Hematopoietic multipotent progenitor cell treated with erythropoietin and hydrocortisone succinate and interleukin-3 and kit ligand, for 4 days (in vitro differentiated cells): ENCODE measurements at places on chromosomes 11 and 22.

DNA sequence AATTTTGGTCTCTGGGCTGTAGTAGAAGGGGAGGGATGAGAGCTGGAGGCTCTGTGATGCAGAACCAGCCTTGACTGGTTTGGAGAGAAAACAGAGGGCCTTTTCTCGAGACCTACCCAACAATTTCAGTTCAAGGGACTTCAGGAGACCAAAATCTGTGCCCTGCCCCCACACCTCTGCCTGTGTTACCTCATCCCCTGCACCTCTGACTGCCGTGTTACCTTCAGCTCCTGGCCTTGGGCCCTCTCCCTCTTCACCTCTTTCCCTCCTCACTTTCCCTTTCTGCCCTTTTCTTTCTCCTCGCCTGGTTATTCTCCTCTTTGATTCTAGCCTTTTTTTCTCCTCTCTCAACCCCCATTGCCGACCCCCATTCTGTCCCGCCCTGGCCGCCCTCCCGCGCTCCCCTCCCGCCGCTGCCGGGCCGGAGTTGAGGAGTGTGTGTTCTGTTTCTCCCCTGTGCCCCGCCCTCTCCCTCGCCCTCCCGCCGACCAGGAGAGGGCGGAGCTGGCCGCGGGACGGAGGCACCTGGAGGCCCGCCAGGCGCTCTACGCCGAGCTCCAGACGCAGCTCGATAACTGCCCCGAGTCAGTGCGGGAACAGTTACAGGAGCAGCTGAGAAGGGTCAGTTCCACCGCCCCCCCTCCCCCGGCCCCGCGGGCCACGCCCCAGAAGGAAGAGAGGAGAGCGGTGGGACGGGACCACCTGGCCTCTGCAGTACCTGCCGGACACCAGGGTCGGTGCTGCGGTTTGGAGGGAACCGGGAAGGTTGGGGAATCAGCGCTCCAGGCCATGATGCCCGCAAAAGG, 27.2 kb downstream of the PHLDB1 start:
- peak; percentile 50 for DNase-seq

- DNase-seq: no peak
Observed at GRCh38 chr11:130076778-130077481, 7.2 kb downstream of the APLP2 start.

- peak; percentile 92 for DNase-seq
Observed at GRCh38 chr22:28442264-28442710, 237.4 kb downstream of the TTC28 start.

GRCh38 chr11:44282620-44283019, 27.3 kb downstream of the ALX4 start:
- no peak for DNase-seq

GRCh38 chr11:59223611-59224010, 10.9 kb upstream of the MPEG1 start:
- DNase-seq: no peak

- DNase-seq: no peak
Observed at GRCh38 chr11:117016747-117017146, 81.5 kb downstream of the SIK3 start.

DNA sequence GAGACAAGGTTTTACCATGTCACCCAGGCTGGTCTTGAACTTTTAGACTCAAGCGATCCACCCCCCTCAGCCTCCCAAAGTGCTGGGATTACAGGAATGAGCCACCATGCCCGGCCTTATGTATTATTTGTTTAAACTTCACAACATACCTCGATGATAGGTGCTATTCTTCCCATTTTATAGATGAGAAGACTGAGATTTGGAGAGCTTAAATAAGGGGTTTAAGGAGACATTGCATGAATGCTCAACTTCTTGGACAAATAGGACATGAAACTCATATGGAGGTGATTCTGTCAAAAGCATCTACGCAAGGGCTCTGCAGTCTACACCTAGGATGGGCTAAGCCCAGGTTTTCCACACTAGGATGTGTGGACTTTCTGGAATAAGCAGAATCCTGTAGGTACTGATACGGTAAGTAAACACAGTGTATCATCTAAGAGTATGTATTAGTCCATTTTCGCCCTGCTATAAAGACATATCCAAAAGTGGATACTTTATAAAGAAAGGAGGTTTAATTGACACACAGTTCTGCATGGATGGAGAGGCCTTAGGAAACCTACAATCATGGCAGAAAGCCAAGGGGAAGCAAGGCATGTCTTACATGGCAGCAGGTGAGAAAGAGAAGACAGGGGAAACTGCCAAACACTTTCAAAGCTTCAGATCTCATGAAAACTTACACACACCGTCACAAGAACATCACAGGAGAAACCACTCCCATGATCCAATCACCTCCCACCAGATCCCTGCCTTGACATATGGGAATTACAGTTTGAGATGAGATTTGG, 62.8 kb upstream of the CAPRIN1 start:
- DNase-seq: no peak

- peak; percentile 48 for DNase-seq
Observed at GRCh38 chr11:111258046-111258445, 12.5 kb downstream of the POU2AF2 start.

DNA sequence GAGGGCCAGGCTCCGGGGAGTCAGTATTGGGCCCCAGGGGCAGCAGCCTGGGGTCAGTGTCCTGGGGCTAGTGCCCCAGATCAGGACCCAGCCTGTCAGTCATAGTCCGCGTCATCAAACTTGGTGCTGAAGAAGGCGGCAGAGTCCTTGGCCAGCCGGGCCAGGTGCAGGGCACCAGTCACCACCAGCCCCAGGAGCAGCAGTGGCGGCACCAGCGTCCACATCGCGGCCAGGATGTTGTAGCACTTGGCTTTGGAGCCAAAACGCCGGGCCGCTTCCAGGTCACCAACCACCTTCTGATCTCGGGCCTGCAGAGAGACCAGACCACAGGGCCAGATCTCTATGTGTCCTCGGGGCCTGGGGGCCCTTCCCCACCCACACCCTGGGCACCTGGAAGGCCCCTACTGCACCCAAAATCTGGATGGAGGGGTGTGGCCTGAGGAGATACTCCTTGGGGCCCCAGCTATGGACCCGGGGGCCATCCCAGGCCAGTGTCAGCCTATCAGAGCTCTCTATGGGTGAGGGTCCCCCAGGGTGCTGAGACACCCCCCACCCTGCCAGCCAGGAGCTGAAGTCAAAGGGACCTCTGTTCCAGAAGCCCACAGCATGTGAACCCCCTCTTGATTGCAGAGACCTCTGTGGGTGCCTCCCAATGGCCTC, 790 bp downstream of the IFITM5 start:
- DNase-seq: no peak

GRCh38 chr11:73359341-73359740, 16.9 kb upstream of the RELT start:
- no peak for DNase-seq

DNA sequence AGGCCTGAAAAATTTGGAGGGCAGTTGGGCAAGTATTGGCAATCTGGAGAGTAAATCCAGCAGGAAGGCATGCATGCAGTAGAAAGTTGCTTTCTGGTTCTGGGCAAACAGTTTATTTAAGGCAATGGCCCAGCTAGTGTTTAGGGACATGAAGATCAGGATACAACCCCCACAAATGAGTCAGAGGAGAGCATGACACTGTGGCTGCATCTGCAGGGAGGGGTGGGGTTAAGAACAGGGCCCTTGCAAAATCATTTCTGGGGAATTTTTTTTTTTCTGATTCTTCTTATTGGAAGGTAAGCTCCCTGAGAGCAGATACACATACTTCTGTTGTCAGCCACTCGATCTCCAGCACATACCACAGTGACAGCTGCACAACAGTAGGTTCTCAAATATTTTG, 61.1 kb downstream of the FDX1 start:
- DNase-seq: peak; percentile 19

DNA sequence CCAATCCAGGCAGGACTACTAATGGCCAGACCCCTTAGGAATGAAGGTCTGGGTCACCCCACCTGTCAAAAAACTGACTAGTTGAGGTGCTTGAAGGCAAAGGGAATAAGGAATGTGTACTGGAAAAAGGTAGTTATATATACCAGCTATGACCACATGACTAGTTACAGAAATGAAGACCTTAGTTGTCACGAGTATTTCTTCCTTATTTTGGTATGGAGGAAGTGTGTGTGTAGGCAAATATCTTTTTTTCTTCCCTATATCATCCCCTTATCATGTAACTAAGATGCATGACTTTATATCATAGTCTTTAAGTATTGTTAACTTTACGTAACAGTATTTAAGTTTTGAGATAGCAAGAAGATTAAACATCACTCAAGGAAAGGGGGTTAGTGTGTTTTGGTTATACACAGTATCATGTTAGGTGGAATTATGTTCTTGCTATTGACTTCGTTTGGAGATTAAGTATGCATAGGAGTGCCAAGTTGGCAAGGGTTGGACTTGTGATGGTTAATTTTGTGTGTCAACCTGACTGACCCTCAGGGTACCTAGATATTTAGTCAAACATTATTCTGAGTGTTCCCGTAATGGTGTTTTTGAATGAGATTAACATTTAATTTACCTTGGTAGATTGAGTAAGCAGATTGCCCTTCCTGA, 38.2 kb upstream of the NARS2 start:
- no peak for DNase-seq

GRCh38 chr11:17934194-17934593, 78.7 kb downstream of the SERGEF start:
- DNase-seq: no peak

GRCh38 chr22:39558950-39559349, 11.6 kb upstream of the CACNA1I start:
- DNase-seq: no peak

DNA sequence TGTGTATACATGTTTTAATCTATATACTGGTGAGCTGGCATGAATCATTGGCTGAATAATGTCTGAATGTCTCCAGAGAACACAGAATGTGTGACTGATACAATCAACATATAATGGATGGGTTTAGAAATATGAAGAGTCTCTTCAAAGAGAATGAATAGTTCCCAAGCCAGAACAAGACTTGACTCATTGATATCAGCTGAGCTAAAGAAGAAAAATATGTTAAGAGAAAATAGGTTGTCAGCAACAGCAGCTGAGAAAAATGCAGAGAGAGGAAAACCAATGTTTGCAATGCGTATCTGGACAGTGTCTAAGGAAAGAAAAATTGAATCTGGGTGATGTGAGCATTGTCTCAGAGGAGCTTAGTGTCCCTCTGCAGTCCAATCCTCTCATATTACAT, 1281.8 kb upstream of the TENM4 start:
- DNase-seq: no peak

GRCh38 chr11:74929431-74930363, 19.2 kb downstream of the XRRA1 start:
- DNase-seq: peak; percentile 95

GRCh38 chr22:39877079-39877845, 16.3 kb downstream of the ENTHD1 start:
- DNase-seq: no peak

- peak; percentile 78 for DNase-seq
Observed at GRCh38 chr22:38927033-38927781, 30.2 kb upstream of the APOBEC3A start.

GRCh38 chr11:107844041-107844440, 14.5 kb downstream of the SLC35F2 start:
- no peak for DNase-seq

GRCh38 chr22:19992921-19993355, 23.7 kb downstream of the ARVCF start:
- DNase-seq: no peak

GRCh38 chr22:31082606-31083376, 1.7 kb downstream of the SMTN start:
- DNase-seq: peak; percentile 87

- no peak for DNase-seq
Observed at GRCh38 chr11:73286240-73286810, 14.2 kb downstream of the P2RY6 start.

GRCh38 chr22:35064664-35065063, 1.3 kb upstream of the ISX start:
- DNase-seq: peak; percentile 50

- DNase-seq: no peak
Observed at GRCh38 chr11:45390407-45390806, 104.3 kb upstream of the SYT13 start.

DNA sequence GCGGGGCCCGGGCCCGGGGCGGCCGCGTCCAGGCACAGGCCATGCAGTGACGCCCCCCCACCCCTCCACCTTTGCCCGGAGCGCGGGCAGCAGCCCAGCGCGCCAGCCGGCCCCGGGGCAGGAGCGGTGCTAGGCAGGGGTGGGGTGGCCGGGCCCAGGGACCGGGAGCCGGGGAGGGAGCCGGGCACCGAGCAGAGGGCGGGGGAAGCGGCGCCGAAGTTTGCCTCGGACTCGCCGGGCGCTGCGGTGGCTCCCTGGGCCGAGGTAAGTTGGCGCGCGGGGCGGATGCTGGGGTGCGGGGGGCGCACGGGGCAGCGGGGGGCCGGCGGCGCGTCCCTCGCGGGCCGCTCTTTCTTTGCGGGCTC, 332 bp downstream of the TEAD1 start:
- DNase-seq: peak; percentile 21

DNA sequence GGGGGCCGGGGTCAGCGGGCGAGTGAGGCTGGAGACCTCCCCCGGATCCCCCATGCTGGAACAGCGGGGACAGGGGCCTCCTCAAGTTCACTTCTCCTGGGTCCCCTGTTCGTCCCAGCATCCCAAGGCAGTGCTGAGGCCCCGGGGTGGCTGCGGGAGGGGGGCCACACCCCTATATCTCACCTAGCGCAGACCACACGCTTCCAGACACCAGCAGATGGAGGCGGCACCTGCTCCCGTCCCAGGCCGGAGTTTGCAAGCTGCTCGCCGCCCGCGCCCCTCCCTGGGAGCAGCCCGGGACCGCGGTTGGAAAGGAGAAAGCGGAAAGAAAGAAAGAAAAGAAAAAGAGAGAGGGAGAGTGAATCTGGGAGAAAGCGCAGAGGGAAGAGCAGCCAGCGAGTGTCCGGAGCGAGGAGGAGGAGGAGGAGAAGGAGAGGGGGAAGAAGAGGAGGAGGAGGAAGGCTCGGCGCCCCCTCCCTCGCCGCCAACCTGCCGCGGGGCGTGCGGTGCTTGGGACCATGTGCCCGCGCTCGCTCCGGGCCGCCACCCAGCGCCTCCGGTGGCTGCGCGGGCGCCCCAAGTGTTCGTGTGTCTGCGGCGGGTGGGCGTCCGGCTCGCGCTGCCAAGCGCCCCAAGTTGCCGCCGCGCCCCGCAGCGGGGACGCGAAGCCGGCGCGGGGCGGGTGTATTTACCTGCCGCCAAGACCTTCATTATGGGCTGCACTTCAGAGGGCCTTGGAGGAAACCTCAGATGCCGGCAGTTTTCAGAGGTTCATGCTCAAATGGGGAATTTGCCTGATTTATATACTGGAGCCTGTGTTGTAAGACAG, at the start of gene LIF:
TSS of gene LIF (minus strand) at position 775 of the 829 bp plus-strand sequence. CDS start at position 711, 64 bp downstream.
- peak; percentile 66 for DNase-seq

DNA sequence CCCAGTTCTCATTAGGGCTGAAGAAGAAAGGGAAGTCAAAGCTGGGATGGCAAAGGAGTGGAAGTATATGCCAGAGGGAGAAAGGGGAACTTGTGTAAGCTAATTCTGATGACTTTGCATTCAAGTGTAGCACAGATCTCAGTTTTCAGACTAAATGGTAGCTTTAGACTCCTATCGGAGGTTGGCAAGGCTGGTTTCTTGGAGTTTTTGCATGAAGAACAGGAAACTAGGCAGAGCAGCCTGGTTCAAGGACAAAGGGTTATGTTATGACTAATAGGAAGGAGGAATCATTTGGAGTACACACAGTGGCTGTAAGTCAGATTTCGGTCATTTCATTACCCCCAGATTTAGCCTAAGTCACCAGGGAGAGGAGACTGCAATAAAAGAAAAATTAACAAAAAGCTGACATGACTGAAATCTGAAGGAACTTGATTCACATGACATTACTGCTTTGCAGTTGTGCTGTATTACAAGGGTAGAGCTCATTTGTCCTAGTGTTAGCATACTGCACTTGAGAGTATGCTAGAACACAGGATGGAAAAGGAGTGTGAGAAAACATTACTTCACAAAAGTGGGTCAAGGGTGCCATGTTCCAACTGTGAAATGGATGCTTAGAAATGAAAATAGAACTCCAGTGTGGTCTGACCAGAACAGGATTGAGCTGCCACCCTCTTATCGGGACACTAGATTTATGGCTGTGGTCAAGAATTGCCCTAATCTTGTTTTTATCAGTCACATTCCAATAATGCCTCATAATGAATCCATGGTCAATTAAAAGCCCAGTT, 23.6 kb downstream of the ADM start:
- DNase-seq: peak; percentile 25
